ENCODE measurements at places on chromosomes 3 and 15.

DNA sequence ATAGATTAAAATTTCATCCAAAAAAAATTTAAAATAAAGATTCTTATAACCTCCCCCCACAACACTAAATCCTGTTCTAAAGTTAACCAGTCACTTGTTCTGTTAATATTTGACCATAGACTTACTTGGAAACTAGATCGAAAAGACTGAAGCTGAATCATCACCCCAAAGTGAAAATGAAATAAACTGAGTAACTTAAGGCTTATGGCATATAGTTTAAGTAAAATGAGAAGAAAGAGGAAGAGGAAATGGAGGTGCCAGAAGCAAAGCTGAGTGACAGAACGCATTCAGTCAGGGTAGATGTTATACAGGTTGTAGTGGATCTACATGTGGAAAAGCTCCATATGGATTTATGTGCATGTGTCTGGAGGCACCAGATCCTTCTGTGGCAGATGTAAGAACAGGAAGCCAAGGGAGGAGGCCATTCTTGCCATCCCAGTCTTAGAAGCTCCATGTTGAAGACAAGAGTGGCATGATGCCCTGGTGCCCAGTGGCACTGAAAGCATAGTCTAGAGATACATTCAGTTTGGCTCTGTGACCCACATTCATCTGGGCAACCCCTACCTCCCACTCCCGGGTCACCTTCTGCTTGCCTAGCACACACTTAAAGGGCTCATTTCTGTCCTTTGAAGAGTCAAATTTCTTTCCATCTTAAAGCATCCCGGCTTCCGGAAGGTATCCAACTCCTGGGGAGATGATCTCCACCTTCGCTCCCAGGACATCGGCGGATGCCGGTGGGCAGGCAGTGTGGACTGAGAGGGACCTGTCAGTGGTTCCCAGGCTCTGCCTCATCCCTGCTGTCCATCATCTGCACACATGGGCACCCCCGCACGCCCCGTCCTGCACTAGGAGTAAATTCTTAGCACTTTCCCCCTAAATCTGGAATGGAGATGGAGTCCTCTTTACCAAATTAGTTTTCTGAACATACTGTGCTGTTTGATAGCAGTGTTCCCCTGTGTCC lies 90.8 kb downstream of the NEO1 start:
- no peak for DNase-seq

DNA sequence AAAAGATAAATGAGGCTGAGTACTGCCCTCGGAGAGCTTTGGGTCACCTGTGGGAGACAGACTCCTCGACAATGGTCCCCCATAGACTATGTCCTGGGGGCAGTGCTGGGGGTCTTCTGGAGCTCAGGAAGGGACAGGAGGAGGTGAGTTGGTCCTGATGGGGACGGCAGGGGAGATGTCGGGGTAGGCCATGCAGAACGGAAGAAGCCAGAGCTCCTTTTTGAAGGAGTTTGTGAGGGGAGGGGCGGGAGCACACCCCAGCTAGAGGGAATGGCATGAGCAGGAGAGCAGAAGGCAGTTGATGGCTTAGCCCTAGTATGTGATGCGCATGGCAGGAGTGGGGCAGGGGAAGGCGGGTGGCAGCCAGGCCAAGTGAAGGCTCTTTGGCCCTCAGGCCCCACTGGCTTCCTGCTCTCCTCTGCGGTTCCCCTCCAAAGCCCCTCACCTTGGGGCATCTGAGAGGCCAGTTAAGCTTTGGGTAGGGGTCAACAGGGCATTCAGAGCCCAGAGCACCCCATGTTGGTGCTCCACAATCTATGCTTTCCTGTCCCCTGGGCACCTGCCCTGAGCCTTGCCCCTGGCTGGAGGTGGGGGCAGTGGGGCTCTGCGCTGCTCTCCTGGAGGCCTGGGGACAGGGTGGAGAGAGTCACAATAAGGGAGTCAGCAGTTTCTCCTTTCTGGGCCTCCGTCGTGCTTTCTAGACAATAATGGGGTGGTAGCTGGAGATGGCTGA lies 179.3 kb downstream of the SMAD6 start:
- DNase-seq, result no peak

GRCh38 chr3:185824051-185825005 lies 514 bp downstream of the IGF2BP2 start:
- DNase-seq, result peak; percentile 53

DNA sequence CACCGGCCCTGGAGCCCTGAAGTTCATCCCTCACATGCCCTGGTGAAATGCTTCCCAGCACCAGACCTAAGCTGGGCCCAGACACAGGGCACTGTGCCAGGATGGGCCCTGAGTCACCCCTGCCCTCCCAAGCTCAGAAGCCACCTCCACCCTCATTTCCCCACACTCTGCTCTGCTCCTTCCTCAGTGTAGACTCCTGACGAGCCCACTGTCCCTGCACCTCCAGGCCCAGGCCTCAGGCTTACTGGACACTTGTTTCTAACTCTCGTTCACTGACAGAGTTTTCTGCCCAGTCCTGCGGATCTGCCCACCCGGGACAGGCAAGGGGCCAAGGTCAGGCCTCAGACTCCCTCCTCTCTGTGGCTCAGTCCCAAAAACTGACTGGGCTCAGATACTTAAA lies 112.6 kb upstream of the RNF7 start:
- DNase-seq, result peak; percentile 24

- DNase-seq, result peak; percentile 4
Measured at GRCh38 chr3:98068824-98069223, 18.1 kb upstream of the OR5AC2 start.

DNA sequence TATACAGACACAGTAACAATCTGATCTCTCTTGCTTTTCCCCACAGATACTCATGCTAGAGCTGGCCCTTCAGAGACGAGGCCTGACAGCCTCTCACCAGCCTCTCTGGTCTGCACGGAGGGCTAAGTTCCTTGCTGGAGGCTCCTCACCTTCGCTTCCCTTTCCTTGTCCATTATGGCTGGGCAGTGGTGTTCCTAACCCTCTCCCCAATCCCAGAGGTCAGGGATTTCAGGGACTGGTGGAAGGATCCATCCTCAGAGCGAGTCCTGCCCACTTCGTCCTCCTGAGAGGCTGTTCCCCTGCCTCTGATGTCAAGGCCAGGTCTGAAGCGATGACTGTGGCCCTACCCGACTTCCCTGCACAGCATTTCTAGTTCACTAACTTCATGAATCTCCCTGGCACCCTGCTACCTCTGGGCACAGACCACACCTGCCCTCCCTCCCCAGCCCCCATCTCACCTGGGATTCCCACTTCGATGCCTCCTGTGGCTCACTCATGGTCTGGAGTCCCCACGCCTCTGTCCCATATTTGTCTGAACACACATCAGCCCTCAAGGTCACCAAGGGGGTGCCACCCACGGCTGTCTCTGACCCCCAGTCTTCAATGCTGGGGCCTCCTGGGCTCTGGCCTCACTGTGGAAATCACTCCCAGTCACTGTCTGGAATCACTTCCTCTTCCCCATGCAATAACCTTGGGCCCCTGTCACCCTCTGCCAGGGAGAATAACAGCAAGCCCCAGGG lies 124.9 kb upstream of the PRR20G start:
- no peak for DNase-seq

DNA sequence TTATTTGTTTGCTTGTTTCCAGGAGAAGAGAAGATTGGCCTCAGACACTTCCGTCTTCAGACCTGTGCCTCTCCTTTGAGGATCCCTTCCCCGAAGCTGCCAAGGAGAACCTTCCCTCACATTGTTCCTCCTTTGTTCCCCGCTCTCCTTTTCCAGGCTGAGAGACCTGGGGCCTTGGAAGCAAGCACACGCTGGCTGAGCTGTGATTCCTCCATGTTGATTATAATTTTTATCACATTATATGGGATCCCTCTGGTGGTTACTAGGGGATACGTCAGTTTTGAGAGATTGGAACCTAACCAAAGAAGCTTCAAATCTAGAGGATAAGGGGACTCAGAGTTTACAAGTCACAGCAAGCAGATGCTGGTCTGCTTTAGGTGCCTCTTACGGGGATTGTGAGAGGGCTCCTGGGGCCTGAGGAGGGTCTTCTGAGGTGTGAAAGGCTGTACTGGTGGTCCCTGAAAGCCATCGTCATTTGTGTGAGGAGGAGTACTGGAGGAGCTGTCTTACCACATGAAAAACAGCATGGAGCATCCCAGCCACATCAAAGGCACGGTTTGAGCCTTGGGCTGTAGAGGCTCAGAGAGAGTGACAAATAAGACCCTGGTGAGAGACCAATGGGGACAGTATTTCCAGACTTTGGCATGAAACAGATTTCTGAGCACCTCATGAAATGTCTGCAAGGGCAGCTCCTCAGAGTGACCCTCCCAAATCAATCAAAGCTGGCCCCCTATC lies 760.1 kb upstream of the CFAP20DC start:
- DNase-seq, result peak; percentile 55

DNA sequence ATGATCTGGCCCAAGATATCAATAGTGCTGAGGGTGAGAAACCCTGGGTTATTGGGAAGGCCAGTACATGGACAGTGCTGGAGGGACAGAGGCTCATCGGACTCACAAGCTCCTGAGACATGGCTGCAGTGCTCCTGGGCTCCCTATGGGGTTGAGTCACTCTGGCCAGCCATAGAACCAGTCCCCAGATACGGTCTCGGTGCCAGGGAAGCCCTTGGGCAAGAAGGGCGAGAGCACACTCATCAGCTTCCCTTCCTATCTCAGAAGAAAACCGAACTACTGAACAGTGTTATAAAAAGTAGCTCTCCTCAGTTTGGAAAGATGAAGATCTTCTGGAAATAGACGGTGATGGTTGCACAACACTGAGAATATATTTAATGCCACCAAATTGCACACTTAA lies 34.4 kb downstream of the POC1A start:
- no peak for DNase-seq

DNA sequence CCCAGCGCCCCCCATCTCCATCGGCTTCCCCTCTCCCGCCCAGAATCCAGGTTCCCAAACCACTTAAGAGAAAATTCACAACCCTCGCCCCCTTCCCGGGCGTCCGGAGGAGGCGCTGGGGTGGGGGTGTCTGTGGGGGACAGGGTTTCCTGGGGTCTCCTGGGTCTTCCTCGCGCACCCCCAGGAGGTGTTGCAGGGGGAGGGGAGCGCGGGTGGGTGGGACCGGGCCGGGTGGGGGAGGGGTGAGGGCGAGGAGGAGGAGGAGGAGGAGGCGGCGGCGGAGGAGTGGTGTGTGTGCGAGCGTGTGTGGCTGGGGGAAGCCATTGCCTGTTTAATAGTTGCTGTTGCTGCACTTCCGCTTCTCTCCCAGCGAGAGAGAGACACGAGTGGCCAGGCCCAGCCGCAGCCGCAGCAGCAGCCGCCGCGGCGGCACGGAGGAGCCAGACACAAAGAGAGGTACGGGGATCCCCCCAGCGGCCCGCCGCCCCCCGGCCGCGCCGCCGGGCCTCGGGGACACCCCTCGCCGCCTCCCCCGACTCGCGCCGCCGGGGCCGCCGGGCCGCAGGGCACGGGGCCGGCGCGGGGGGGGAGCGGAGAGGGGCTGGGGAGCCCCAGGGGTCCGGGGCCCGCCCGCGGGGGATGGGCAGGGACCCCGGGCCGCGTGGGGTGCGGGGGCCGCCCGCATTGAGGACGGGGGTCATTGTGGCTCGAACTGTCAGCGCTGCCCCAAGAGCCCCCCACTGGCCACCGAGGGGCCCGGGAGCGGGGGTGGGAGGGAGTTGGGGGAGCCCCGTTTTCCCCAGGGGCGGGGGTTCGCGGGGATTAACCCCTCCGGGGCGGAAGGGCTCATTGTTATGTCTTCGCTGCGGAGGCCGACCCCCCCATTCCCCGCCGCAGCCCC lies at the start of gene UBE2E1:
Gene UBE2E1 (plus strand): TSS at position 323 of the 901 bp plus-strand sequence. CDS start 1,315 bp downstream, outside the sequence.
- DNase-seq, result peak; percentile 87

- no peak for DNase-seq
Measured at GRCh38 chr3:189424922-189425321, 206.3 kb upstream of the TP63 start.

DNA sequence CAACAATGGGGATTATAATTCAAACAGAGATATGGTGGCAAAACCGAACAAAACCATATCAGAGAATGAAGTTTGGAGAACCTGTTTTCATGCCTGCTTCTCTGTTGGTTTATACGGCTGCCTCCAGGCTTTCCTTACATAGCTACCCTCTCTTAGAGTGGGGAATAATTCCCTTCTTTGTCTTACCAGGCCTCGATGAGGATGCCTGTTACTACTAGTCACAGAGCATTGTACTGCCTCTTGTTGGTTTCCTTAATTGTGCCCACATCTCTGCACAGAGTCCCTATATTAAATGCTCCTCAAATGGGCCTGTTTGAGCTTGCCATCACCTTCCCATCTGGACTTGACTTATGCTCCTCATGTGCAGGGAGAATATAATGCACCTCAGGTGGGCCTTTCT lies 92.9 kb downstream of the NCEH1 start:
- DNase-seq, result no peak

- DNase-seq, result peak; percentile 86
Measured at GRCh38 chr3:184306341-184306972, 7.4 kb downstream of the PSMD2 start.

DNA sequence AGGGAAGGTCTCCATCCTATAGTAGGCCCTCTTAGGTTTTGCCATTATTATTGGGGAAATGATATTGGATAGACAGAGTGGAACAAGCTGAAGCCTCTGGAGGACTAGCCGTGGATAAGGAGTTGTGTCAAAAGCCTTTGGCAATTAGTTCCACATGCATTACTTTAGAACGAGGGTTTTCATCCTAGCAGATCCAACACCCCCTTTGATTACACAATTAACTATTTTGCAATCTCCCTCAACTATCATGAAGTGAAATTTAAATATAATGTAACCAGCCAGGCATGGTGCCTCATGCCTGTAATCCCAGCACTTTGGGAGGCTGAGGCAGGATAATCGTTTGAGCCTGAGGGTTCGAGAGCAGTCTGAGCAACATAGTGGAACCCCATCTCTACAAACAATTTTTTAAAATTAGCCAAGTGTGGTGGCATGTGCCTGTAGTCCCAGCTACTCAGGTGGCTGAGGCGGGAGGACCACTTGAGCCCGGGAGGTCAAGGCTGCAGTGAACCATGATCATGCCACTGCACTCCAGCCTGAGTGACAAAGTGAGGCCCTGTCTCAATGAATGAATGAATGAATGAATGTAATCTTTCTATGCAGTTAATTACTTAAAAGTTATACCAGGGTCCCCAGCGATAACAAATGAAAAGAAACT lies 56.8 kb downstream of the PXYLP1 start:
- no peak for DNase-seq

- DNase-seq, result no peak
Measured at GRCh38 chr3:60854791-60855190, 396.5 kb downstream of the FHIT start.

DNA sequence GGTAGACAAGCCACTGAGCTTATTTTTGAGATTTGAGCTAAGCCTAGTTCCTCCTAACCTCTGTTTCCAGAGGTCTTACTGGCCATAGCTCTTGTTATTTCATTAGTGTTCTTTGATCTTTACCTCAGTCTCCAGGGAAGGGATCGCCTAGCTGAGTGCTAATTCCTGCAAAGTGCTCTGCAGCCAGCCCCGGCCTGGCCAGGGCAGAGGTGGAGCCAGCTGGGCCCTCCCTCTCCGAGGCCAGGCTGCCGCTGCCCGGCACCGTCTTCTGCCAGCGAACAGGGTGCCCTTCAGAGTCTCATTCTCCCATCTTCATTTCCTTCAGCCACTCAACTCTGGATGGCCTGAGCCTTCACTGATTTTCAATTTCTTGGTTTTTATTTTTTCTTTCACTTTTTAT lies 19.7 kb downstream of the FAN1 start:
- no peak for DNase-seq

GRCh38 chr15:63069616-63070090 lies 27.1 kb downstream of the TPM1 start:
- no peak for DNase-seq
